ENCODE measurements at places on chromosomes 3 and 15.

DNA sequence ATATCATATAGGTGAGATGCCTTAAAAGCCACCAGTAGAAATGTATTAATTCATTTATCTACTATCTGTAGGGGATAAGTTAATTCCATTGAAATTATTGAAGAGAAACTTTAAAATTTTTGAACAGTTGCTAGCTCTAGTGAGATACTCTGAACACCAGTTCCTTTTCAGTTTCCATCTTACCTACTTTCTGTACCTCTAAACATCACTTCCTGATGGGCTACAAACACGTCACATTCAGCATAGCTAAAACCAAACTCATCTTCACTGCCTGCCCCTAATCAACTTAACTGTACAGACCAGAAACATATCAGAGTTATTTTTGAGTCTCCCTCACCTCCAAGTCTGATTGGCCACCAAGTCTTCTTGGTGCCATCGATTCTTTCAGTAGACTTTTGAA, 88.9 kb downstream of the FEZF2 start:
- no peak for DNase-seq

- no peak for DNase-seq
Measured at GRCh38 chr15:73317651-73318462, 50.9 kb downstream of the HCN4 start.

- no peak for DNase-seq
Measured at GRCh38 chr15:44796508-44796907, 60.2 kb downstream of the TRIM69 start.

DNA sequence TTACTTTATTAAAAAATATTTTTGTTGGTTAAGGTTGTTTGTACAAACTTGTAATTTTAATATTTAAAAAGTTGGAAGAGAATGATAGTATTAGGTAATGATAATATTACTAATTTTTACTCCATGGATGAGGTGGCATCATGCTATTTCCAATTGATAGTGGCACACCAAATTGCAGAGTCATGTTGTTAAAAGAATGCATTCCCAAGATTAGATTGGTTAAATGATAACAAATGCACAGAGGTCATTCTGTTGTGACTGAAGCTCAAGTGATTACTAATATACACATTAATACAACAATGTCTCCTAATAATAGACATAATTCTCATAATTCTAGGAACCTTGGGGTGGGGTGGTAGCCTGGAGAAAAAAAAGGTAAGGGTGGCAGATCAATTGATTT, 73.2 kb upstream of the ZBED2 start:
- no peak for DNase-seq

- no peak for DNase-seq
Measured at GRCh38 chr3:43894176-43895049, 203.7 kb downstream of the ABHD5 start.

DNA sequence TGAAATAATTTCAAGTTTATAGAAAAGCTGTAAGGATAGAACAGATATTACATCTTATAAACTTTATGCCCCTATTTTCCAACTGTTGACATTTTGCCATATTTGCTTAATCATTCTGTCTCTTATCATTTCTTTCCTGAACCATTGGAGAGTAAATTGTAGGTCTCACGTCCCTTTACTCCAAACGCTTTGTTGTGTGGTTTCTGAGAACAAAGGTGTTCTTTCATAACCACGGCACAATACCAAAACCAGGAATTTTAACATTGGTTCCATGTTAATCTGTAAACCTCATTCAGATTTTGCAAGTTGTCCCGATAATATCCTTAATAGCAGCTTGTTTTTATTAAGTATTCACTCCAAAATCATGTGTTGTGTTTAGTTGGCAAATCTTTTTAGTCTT, 134.8 kb downstream of the AKAP13 start:
- DNase-seq: no peak

- DNase-seq: no peak
Measured at GRCh38 chr3:47877290-47877689, 74.4 kb downstream of the DHX30 start.

DNA sequence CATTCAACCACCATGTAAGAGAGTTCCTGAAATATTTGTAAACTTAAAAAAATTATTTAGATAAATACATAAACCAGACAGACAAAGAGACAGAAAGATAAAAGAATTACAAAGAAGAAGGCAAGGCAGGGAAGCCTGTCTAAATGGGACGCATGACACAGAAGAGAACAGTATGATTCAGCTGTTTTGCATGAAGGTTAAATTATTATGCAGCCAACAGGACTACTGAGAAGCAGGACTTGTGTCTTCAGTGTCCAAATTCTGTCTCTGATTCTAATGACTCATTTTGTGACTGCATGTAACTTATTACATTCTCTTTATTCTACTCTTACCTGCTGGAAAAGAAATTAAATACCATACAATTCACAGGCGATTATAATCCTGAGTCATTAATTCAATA, 340.4 kb upstream of the KCNMB2 start:
- no peak for DNase-seq

DNA sequence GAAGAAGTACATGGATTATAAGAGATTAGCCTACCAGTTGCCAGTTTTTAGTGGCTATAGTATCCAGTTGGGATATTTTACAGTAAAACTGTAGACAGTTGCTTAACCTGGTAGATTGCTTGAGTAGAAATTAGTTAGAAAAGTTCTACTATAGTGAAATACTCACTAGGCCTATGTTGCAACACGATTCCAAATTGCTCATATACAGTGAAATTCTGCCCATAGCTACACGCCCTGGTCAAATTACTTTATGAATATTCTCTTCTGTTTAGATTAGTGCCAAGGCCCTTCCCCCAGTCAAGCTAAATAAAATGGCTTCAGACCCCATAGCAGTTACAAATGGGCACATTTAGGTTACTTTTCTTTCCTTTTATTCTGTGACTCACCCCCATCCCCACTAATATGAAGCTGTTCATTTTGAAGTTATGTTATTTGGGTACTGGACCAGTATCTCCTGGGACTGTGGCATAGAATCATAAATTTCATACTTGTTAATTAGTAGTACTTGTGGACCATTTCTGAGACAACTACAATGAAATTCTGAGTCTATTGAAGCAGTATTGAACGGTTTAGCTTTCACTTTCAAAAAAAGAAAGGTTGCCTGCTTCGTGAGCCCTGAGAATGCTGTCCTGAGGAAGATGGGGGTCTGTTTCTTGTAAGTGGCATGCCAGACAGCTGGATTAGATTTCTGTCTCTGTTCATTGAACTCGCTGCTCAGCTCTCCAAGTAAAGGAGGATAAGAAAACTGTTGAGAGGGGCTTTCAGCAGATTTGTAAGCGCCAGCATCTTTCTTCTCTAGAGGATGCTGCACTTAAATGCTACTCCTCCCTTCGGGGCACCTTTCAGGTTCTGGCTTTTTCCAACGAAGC, 65.8 kb upstream of the CFAP20DC start:
- no peak for DNase-seq

DNA sequence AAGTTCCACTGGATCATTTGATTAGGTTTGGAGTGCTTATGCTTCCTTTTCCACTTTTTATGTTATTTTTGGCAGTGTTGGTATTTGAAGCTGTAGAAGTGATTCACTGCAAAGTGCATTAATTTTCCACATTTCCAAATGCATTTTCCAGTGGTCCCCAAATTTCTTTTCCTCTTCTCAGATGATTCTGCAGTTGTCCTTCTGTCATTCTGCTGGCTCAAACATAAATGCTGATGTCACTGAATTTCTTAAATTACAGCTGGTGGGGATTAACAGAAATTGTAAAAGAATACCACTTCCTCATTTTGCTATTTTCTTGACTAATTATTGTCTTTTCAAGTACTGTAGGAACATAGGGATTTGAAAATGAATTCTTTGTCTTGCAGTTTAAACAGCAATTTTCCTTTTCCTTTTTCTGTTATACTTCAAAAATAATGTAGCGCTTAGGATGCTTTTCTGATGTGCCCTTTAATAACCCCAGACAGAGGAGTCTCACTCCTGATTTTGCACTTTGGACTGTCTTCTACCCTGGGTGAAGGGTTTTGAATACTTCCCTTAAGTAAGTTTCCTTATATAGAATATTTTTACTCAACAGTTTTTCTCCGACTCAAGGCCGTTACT, 25.0 kb downstream of the MITF start:
- DNase-seq: no peak

DNA sequence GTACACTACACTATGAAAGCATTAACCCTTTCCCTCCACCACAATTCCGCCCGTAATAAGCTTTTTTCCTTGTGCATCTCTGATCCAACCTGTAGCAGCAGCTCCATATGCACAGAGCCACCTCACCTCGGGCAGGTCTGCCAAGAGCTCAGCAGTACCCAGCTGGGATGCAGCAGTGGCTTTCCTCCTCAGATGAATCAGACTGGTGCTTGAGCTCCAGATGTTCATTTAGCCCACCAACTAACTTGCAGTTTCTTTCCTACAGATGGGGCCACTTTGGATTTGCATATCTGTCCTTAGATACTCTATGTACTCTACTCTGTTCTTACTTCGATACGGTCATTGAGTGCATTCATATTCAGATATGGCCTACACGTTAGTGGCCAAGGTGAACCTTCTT, 14.8 kb upstream of the FSIP1 start:
- no peak for DNase-seq

- DNase-seq: no peak
Measured at GRCh38 chr3:41575724-41576123, 376.4 kb downstream of the CTNNB1 start.

DNA sequence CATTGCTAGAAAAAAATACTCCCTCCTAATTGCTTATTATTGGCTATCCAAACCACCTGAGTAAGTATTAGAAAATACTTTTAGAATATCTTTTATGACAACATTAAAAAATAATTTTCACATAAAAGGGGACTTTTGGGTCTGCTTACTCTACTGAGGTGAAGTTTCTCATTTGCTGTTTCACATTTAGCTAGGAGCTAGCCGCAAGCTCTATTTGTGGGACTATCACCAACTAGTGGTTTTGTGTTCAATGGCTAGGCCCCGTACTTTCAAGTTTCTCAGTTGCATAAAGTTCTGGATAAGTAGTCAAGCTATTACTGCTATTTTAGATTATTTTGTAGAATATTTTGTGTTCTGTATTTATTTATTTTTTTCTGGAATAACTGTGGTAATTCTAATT, 244.2 kb upstream of the SLITRK3 start:
- DNase-seq: no peak

GRCh38 chr3:58260733-58261132, 23.1 kb downstream of the ABHD6 start:
- peak; percentile 6 for DNase-seq

- DNase-seq: peak; percentile 91
Measured at GRCh38 chr3:101270149-101270548, 50.2 kb downstream of the IMPG2 start.
